ENCODE measurements at places on chromosomes 2 and 18.

- DNase-seq = no peak
These were observed 951 bp downstream of the EN1 start for GRCh38 chr2:118846442-118846952.

DNA sequence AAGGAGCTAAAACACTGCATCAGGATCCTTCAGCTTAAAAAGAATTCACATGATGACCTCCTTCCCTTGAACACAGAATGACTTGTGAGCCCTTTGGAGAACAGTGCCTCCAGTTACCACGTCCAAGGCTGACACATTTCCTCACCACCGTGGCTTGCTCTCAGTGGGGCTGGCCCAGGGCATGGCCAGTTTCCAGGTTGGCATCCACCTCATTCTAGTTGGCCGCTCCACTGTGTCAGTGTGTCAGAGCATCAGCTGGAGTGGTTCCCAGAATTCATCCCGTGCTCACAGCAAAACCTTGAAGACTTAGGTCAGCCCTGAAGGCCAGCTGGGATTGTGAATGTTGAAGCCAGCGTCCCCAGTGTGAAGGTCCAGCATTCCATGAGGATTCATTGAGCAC, 158.5 kb downstream of the INSIG2 start:
- no peak for DNase-seq

DNA sequence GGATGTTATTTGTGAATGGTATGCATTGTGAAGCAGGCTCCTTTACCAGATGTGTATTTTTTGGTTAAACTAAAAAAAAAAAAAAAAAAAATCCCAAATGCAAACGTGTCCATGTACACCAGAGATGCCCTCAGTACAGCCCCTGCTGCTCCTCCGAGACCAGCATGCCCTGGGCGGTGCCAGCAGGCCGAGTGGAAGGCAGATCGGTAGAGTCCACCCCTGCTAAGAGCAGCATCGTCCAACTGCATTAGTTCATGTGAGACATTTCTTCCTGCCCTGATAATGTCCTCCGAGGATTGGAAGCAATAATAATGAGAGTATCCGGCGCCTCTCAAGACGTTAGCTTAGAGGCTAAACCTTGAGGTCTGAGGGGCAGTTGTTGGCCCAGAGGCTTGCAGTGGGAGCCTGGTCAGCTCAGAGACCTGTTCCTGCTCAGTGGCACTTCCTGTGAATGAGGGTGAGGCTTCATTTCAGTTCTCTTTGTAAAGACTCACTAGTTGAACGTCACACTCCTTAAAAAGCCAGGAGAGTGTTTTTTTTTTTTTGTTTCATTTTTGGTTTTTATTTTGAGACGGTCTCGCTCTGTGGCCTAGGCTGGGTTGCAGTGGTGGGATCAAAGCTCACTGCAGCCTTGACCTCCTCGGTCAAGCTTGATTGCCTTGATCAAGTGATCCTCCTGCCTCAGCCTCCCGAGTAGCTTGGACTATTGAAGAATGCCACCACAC, 5.6 kb downstream of the SLC66A3 start:
- no peak for DNase-seq

GRCh38 chr2:101113441-101114267, 37.5 kb downstream of the TBC1D8 start:
- no peak for DNase-seq

DNA sequence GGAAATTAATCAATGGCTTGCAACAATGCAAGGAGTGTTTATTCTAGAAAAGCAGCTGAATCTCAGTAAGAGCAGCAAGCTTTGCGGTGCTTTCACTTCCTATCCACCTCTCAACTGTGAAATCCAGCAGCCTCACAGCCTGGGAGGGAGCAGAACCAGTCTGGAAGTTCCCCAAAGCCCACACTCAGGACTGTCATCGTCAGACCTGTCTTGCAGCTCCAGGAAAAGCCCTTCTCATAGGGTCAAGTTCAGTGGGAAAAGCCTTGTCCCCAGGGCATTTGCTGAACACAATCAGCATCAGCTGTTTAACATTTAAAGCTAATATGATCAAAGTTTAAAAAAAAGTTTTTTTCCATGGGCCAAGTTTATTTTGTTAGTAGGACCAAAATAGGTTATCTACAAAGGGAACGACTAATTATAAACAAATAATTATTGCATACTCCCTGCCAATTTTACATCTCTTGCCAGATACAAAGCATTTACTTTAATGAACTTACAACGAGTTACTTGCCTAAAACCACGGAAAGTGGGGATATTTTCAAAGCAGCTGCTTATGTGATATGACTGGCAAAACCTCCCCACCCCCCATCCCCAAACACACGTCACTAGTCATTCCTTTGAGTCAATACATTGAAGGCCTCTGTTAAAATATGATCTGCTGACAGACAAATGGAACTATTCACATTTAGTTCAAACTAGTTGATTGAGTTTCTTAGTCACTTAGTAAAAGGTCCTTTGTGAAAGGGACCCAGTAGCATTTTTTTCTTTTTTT, 36.8 kb downstream of the PARD6G start:
- no peak for DNase-seq

- no peak for DNase-seq
These were observed 807.7 kb upstream of the SALL3 start for GRCh38 chr18:78171954-78172353.

DNA sequence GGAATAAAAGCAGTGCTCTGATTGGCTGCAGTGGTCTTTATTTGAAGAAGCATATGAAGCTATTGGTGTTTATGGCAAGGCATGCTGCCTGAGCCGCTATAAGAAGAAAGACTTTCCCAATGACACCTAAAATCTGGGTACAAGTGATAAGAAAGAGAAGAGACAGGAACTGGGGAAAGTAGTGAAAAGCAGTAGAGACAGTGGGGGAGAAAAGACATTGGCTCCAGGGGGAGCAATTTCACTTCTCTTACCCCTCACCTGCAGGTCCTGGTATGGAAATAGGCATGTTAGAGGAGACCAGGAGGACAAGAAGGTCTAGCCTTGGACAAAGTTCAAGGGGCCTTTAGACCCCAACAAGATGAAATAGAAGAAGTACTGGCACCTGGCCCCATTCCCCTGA, 47.1 kb downstream of the PLCL1 start:
- DNase-seq = no peak

GRCh38 chr18:24262087-24262486, 123.2 kb downstream of the CABYR start:
- DNase-seq = no peak

- DNase-seq = no peak
These were observed 42.0 kb downstream of the ZFP36L2 start for GRCh38 chr2:43184339-43184895.

DNA sequence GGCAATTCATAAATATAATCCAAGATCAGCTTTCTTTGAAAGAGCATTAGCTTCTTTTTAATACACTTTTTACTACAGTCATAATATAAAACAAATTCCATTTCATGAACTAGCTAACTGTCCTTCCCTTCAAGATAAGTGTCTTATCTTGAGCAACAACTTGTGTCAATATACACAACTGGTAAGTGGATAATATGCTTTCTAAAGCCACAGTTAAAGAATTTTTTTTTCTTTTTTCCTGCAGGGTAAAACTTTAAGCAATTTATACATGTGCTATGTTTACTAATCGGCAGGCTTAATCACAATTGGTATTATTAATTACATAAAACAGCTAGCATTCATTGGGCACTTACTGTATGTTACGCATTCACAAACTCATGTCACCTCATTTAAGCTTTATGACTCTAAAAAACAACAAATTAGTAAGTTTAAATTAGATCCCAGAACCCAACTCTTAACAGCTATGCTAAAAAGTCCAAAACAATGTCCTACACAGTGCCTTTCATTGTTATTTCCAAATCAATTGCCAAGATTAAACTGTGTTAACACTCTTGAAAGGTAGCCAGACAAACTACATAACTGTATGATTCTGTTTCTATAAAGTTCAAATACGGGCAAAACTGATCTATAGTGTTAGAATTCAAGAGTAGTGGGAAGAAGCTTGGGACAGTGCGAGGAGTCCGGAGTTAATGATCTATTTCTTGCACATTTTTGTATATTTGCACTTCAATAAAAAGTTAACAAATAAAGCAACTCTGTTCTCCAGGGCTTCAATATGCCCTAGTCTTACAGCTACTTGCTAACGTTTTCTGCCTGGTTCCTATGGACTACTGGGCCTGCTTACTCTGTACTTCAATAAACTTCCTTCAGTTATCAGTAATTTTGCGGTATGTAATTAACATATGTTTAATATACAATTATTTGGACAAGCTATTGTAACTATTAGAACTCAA, 6.0 kb downstream of the TXNL1 start:
- no peak for DNase-seq

DNA sequence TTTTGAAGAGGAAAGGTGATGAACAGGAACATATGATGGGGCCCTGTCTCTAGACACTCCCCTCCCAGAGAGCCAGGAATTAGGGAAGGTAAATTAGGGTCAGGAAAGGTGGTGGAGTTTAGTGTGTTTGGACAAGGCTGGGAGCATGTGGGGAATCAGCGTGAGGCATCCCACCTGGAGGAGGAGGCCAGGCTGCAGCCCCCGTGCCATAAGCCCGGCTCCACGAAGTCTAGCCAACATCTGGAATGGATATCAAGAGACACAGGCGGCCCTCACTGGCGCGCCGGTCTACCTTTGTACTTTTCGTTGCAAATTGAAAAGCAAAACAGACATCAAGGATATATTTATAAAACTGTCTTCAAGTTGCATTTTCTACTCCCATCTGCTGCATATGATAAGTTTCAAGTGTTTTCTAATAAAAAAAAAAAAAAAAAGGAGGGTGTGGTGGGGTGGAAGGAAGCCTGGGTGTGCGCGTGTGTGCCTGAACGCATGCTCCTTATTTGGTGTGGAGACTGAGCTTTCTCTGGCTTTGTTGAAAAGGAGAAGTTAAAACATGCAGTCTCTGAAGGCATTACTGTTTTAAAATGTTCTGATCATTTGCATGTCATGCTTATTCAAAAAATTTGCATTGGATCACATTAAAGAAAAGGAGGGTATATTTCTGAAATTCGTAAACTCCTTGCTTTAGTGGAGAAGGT, 546.7 kb upstream of the ID2 start:
- no peak for DNase-seq

DNA sequence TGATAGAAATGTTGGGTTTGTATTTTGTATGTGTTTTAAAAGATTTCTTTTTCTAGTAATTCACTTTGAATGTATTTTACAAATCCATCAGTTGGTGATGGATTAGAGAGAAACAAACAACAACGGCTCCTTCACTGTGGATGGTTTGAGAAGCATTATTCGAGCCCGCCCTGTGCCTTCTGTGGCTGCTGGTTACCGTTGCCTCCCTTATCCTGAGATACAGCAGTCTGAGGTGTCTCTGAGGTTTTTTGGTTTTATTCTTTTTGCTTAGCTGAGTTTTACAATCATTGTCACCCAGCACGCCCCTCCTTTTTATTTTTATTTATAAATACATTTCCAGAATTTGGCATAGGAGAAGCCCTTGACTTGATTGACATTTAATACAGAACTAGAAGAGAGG, 168.3 kb downstream of the BABAM2 start:
- DNase-seq = no peak

DNA sequence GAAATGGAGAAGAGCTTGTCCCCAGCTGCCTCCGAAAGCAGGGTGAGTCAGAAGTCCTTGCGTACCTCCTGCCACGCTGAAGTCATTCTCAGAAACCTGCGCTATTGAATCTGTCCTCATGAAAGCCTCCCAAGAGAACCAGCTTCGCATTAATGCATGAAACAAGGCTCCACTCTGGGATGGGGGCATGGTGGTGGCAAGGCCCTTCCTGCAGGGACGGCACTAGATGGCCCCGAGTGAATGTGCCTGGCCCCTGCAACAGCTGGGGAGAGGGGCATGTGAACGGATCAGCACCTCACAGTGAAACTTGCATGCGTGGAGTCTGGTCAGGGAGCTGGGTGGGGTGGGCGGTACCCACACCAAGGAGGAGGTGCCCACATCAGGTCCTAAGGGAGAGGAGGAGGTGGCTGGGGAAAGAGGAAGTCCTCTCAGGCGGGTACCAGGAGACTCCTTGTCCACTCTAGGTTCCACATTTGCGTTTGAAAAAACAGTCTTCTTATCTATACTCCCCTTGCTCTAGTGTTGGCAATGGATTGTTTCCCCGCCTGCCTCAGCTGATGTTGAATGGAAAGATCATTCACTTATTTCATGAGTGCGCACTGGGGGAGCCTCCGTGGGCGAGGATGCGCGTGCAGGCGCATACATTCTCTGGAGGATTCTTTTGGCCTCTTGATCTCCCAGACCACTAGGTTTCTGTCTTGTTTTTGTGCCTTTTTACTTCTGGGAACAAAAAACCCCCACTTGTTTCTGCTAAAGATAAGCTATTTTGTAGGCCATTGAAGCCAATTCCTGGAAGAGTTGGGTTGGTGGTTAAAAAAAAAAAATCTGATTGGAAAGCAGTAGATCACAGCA, 104.7 kb downstream of the KLHL29 start:
- DNase-seq = no peak

- no peak for DNase-seq
These were observed 226.6 kb downstream of the NAPG start for GRCh38 chr18:10752382-10752781.

GRCh38 chr2:106159866-106160785, 34.0 kb downstream of the UXS1 start:
- no peak for DNase-seq

DNA sequence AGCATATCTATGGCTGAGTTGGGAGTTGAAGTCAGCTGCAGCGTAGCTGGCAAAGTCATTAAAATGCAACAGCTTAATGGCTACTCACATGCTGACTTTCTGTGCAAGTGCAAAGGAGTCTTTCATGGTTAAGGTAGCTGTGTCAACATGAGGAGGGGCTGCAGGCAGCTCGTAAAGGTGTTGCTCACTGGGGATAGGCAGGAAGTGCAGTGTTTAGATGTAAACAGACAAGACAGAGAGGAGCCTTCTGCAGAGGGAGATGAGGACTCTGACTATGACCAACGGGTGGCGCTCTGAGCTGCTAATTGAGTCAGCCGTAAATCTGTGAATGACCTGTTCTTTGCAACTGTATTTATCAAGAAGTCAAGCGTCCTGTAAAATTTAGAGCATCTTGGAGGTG, 22.3 kb upstream of the CAVIN2 start:
- DNase-seq = no peak

DNA sequence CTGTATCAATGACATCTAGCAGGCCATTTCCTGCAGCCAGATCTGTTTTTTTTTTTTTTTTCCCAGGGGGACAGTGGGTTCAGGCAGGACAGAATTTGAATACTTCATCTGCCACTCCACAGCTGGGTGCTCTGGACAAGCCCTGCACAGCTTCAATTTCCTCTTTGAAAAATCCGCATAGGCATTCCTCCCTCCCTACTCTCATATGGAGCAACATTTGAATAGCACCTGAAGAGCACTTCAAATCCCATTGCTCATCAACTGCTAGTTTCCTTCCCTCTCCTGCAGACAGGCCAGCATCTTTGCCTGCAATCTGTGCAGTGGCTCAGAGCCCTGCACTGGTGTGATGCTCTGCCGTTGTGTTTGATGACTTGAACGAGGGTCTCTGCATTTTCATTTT, 326.3 kb downstream of the TSN start:
- DNase-seq = no peak

DNA sequence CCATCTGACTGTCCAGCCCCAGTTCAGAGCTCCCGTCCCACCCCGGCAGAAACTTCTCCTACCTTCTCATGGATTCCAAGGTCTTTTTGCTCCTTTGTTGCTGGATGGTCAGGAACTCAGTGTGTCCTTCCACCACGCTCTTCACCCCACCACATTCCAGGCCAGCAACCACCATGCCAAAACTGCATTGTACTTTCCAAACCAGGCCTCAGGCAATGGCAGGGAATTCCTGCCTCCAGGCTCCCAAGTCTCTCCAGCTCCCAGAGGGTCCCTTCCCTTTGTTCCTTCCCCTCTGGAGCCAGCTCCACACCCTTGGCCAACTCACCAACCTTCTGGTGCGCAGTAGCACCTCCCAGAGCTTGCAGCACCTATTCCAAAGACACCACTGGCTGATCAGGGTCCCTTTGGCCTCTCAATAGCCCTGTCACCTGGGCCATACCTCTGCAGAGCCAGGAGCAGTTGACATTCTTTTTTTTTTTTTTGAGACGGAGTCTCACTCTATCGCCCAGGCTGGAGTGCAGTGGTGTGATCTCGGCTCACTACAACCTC, 8.1 kb downstream of the CHMP1B start:
- no peak for DNase-seq
